NCI-H1417 treated with DMSO at 0.1 percent for 48 hours (cell line): ENCODE measurements at places on chromosomes 1 and 21.

DNA sequence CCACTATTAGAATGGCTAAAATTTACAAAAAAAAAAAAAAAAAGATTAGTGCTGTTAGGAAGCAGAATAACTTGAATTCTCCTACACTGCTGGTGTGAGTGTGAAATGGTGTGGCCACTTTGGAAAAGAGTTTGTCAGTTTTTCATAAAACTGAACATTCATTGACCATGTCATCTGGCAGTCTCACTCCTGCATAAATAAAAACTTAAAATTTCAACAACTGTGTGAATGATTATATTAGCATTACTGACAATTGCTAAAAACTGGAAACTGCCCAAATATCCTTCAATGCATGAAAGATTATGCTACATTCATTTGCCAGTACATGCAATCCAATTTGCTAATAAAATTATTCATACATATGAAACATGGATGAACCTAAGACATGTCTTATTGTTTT, 570.9 kb downstream of the NEGR1 start:
- no peak for DNase-seq

DNA sequence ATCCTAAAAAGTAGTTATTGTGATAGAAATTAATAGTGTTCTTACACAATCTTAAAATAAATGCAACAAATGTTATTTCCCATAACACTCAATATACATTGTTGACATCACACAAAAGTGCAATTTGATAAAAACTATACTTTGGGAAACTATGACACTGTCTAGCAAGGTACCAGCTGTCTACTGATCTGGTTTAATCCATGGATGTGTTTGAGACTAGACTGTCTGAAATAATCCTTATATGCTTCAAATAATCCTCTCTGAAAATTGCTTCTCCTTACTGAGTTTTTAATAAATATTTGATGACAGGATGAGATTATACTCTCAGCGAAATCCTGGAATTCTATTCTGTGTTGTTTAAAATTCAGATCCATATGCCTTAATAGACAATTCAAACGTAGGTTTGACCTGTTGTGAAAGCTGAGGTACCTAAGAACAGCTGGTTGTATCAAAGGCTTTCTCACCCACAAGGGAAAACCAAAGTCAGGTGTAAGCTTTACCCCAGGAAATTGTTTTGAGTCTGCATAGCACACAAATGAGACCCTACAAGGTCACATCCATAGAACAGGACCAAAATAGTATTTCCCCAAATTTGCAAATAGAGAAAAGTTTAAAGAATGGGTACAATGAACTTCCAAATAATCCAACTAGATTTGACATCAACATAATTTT, 8.8 kb upstream of the GFI1 start:
- DNase-seq = no peak

- DNase-seq = no peak
Measured at GRCh38 chr1:204464187-204464631, 30.4 kb downstream of the PIK3C2B start.

GRCh38 chr1:224801844-224802490, 127.5 kb upstream of the DNAH14 start:
- DNase-seq = no peak

DNA sequence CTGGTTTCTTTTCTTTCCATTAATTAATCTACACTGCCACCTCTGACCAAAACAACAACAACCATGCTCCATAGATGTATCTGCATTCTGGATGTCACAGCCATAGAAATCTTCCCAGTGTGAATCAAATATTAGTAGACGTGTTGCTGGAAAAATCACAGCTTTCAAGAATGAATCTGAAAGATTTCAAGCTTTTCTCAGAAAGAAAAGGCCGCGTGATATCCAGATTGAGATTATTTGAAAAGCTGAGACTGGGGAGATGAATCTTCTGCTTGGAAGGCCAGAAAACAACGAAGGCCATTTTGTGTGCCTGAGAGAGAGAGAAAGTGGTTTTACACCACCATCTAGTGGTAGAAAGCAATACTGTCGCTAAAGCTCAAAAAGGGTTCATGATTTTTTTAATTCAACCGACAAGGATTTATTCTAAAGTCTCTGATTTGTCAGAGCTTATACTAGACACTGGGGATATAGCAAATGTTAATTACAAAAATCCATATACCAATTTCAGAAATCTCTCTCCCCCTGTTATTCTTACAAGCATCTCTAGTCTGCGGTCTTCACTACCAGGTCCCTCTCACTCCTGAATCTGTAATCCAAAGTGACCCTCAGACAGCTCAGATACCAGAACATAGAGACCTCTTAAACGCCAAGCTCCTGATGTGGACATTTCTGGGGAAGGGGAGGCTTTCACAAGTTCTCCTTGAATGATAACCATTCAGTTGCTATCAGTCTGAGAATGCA, 87.5 kb upstream of the SGIP1 start:
- peak; percentile 51 for DNase-seq

DNA sequence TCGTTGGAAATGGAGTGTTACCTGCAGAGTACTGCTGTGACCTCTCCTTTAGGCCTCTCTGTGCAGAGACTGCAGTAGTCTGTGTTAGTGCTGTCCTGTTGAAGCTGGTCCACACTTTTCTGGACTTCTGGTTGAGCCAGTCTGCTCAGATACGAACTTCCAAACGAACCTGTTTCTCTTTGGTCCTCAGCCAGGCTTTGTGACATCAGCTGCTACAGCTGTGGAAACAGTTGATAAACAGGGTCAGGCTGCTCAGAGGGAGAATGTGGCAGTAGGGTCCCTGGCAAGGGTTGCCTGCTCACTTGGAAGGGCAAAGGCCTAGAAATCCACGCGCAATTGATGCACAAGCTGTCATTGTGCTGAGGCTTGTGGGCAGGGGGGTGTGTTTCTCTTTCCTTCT, 98.8 kb downstream of the NOS1AP start:
- DNase-seq = no peak

DNA sequence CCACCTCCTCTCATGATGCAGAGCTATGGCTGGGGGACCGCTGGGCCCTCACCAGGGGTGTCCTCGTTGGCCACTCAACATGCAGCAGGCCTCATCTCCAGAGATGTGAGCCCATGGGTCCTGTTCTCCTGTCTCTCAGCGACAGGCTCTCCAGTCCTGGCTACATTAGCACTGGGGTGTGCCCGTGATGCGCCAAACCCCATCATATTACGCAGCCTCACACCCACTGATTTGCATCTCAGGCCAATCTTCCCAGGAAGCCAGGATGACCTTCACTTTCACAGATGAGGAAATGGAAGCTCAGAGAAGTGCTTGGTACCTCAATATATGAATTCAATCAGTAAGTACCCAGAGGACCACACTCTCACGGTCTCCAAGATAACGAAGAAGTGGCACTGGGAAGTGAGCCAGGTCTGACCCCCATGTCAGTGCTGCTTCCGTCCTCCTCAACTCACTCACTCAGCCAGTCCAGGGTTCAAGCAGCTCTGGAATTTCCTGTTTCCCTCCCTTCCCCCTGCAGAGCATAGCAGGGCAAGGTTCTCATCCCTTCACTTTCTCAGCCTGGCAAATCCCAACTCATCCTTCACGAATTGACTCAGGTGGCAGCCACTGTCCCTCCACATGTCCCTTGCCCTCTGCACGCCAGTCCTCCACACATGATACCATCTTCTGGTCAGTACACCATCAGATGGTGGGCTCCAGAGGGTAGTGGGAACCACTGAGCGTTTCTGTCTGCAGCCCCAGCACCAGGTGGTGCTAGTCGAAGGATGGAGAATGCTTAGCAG, 28.9 kb upstream of the EVA1B start:
- DNase-seq = no peak

DNA sequence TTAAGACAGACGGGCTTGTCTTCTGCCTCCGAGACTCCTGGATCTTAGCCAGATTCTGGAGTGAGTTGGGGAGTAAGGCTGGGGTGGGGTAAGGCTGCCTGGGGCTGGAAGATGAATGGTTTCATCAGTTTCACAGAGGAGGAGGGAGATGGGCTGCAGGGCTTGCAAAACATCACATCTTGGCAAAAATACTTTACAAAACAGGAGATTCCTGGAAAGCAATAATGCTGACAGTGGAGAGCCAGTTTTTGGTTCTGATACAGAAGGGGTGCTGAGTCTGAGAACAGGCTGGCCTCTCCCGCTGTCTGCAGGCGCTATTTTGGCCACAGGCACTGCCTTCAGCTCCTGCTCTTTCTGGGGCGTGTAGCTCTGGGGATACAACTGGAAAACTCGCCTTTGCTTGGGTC, 83.4 kb upstream of the KCNE2 start:
- DNase-seq = no peak

DNA sequence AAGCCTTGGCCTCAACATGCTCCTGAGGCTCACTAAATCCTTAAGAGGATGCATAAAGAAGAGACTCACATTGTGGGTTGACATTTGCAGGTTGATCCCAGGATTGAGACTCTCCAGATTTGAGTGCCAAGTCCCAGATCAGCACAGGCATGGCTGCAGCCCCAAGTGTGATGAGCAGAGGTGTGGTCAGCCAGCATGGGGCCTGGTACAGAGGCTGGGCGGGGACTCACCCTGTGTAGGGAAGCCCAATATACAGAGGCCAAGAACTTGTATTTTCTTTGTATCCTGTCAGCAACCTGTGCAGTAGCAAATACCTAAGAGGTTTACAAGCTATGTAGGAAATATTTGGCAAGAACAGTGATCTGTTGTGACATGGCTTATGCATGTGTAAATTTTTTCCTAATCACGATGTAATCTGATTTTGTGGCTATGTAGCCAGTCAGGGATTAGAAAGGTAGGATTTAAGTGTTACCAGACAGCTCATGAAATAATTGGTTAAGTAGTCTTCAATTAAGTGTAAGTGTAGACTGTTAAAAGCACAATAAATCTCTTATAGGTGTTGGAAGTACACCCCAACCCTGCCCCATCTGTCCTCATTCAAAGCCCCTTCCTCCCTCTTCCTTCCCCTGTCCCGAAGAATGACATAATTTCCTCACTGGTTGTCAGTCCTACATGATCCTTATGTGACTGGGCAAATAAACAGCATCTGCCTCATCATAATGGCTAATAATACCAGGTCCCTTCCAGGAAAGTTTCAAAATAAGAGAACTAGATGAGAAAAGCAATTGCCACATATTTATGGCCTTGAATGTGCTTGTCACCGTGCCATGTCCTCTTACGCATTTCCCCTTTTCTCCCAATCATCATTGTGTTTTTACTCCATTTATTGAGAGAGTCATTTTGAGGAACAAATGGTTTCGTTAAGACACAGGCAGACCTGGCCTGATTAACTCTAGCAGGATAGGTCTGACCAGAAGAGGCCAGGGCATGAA, 120.9 kb downstream of the HLX start:
- DNase-seq = no peak

DNA sequence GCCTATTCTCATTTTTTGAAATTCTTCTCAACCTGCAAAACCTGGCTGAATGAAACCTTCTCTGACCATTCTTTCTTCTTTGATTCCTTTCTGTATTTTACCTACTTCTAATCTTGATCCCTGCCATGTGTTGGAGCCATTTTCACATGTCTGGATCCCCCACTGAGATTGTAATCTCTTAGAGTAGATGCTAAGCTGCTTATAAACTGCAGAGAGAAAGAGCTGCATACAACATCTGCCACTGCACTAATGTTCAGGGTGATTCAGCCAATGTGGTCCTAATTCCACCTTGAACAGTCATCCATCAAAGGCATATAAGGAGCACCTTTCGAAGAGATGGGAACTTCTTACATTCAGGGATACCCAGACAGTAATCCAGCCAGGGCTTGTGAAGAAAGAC, 16.2 kb upstream of the DAB1 start:
- no peak for DNase-seq

DNA sequence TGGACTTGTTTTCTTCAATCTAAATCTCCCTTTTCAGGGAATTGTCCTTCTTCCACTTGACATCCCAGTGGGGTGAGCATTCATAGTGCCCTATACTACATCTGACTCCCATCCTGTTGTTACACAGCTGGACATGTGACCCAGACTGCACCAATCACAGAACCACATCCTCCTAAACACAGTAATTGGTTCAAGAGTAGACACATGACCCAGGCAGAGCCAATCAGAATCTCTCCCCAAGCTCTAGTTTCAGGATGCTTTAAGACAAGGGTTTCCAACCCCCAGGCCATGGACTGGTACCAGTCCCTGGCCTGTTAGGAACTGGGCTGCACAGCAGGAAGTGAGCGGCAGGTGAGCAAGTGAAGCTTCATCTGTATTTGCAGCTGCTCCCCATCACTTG, 5.6 kb upstream of the DDOST start:
- DNase-seq = no peak

- DNase-seq = no peak
Measured at GRCh38 chr1:159929155-159930051, 4.1 kb upstream of the TAGLN2 start.

DNA sequence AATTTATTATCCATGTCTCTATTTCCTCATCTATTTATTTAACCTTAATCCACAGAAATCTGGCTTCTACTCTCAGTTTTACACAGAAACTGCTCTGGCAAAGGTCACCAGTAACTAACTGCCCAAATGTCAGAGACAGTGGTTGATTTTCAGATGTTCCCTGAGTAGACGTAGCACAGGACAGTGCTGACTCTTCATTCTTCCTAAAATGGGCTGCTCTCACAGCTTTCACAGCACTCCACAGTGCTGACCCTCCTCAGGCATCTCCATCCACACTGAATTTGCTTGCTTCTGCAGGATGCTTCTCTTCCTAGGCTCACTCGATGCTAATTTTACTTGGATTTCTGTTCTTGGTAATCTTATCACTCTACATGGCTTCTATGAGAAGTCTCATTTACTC, 508.2 kb upstream of the ZRANB2 start:
- no peak for DNase-seq

GRCh38 chr1:21200767-21201166, 24.1 kb upstream of the EIF4G3 start:
- DNase-seq = no peak

DNA sequence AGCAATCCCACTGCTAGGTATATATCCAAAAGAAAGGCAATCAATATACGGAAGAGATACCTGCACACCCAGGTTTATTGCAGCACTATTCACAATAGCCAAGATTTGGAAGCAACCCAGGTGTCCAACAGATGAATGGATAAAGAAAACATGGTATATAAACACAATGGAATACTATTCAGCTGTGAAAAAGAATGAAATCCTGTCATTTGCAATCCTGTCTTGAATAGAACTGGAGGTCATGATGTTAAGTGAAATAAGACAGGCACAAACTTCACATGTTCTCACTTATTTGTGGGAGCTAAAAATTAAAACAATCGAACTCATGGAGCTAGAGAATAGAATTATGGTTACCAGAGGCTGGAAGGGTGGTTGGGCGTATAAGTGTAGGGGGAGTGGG, 101.0 kb downstream of the OSBPL9 start:
- DNase-seq = no peak

GRCh38 chr1:6880951-6881690, 95.9 kb downstream of the CAMTA1 start:
- no peak for DNase-seq

DNA sequence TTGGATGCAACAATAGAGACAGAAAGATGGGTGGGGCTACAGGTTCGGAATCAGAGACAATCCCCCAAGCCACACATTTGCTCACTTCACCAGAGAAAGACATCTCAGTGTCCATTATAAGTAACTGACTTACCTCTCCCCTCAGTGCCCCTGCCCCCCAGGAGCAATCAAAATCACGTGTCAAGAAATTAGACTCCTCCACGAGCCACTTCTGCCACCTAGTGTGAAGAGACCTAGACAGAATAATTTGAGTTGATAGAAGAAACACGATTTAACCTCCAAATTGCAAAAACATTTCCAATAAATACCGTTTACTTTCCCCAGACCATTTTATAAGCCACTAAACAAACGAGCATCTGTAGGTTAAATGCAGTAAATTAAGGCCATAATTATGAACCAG, 123.2 kb downstream of the SLC30A10 start:
- no peak for DNase-seq

GRCh38 chr21:27580276-27580675, 613.4 kb upstream of the ADAMTS5 start:
- no peak for DNase-seq
